ENCODE measurements at places on chromosomes 3 and 15.
A peak's percentile ranks its signal among the peaks of the same experiment; 100 is the strongest.

- no peak for DNase-seq
Observed at GRCh38 chr3:50586763-50587070, 17.4 kb downstream of the HEMK1 start.

- DNase-seq = no peak
Observed at GRCh38 chr3:53794597-53794996, 51.6 kb downstream of the CHDH start.

GRCh38 chr15:77901251-77901881, 176.1 kb downstream of the TBC1D2B start:
- no peak for DNase-seq

- no peak for DNase-seq
Observed at GRCh38 chr3:45426161-45426560, 37.8 kb downstream of the LARS2 start.

DNA sequence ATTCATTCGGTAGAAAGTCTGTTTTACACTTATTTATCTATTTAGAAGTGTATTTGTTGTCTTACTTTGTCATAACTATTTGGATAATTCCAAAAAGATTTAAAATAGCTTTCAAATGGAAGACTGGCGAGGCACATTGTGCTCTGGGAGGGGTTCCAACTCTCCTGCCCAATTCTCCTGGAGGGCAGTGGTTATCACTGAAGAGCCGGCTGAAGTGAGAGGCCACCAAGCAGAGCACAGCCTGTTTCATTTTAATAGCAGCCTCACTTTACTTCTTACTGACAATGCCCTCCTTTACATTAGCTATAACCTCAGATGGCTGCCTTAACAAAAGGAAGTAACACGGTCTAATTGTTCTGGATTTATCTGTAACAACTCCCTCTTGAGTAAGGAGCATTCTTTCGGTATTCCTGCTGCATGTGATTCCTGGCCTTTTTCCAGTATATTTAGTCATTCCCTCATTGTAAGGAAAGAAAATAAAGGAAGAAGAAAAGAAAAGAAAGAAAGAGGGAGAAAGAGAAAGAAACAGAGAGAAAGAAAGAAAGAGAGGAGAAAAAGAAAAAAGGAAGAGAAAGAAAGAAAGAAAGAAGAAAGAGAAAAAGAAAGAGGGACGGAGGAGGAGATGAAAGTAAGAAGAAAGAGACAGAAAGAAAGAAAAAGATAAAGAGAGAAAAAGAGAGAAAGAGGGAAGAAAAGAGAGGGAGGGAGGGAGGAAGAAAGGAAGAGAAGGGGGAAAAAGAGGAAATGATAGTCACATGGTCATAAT, 339.8 kb upstream of the WNT5A start:
- no peak for DNase-seq

DNA sequence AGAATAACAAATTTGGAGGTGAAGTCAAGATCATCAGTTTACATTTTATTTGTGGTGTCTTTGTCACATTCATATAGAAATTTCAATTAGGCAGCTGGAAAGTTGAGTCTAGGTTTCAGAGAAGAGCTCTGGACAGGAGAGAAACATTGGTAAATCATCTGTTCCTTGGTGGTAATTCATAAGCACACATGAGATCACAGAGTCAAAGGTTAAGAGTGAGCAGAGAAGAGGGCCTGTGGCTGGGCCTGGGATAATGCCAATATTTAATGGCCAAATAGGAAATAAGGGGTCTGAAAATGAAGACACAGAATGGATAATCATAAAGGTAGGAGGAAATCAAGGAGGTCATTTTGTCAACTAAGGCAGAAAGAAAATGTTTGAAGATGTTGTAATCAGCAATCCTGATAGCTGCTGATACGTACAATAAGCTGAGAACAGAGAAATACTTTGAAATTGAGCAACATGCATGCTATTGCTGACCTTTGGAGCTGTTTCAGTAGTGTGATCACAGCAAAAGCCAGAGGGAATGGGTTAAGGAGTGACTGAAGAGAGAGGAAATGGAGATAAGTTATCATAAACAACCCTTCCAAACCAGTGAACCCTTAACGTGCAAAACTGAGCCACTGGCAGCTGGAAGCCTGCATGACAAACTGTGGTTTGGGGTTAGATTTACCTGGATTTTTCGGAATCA, 692.8 kb downstream of the AGBL1 start:
- DNase-seq = no peak

- no peak for DNase-seq
Observed at GRCh38 chr15:54540721-54541120, 562.5 kb downstream of the UNC13C start.

GRCh38 chr3:111069974-111070771, 1.4 kb upstream of the NECTIN3 start:
- no peak for DNase-seq

- no peak for DNase-seq
Observed at GRCh38 chr3:190197346-190197763, 76.7 kb upstream of the P3H2 start.

DNA sequence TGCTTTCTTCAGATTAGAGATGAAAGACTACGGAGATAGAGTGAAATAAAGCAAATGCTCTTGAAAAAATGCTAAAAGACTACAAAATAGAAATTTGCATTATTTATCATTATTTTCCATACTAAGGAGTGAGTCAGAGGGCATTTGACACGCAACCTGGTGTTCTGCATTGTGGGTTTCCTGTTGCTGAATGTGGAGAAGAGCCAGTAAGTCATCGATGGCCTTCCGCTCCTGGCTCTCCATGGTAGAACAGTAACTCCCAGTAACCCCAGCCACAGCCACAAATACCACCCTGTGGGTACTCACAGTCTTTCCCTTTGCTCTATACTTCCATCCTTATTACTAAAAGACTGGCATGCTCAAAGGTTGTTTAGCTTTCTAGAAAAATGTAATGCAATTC, 61.5 kb downstream of the CGGBP1 start:
- peak; percentile 15 for DNase-seq

GRCh38 chr3:179949869-179950268, 86.9 kb downstream of the PEX5L start:
- DNase-seq = no peak

DNA sequence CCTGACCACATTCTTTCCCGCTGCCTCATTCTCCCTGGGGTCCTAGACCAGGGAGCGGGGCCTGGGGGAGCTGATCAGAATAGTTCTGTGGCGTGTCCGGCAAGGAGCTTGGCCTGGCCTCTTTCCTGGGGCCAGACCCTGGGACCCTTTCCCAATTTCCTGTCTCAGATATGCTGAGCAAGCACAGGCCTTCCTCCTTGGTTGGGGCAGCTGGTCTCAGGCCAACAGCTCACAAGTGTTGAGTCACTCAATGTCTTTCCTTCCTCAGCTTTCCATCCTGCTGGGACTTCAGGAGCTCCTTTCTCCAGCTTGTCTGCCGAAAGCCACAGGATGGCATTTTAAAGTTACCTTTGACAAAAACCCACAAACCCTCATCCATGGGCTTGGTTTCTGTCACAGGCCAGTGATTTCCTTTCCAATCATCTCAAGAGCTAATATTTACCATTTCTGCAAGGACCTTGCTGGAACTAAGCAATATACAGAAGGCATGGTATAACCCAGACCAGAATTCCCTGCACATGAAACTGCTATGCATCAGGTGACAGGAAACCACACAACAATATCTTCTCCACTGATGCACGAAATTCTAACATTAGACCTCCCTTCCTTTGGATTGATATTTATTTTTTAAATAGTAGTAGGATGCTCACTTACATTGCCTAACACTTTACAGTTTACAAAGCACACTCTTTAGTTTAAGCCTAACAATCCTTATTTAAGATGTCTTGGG, 19.5 kb upstream of the TIMP4 start:
- no peak for DNase-seq

DNA sequence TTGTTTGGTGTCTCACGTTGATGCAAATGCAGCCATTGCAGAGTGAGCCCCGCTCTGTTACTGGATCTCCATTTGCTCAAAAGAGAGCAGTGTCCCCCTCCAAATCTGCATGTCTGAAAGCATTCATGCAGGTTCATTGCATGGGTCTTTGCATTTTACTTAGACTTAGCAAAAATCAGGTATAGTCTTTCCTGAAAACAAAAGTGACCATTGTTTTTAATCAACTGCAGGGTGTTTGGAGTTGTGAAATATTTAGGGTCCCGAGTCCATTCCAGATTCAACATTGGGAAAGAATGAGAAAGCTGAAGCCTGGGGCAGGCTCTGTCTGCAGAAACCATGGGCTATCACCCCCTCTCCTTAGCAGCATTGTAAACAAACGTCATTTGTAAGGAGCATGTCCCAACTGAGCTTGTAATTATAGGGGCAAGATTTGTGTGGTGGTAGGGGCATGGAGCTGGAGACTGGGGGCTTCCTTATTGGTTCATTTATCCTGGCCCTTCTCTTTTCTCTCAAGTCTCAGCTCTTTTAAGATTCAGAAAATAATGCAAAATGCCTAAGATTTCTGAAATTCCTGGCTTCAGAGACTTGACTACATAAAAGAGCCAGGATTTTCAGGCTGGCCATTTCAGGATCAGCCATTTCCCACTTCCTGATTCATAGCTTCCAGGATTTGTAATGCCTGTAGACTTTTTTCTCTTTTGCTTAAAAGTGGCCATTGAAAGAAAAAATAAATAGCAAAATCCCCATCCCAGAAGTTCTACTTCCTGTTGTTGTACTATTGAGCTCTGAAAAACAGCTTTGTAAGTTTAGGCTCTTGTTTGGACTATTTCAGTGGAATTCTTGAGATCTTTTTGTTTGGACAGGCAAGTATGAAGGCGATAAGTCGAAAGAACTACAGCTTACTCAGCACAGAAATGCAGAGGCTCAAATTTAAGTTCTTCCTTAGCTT, 23.0 kb downstream of the IGF1R start:
- DNase-seq = no peak

GRCh38 chr3:28569357-28569756, 220.7 kb upstream of the AZI2 start:
- no peak for DNase-seq

DNA sequence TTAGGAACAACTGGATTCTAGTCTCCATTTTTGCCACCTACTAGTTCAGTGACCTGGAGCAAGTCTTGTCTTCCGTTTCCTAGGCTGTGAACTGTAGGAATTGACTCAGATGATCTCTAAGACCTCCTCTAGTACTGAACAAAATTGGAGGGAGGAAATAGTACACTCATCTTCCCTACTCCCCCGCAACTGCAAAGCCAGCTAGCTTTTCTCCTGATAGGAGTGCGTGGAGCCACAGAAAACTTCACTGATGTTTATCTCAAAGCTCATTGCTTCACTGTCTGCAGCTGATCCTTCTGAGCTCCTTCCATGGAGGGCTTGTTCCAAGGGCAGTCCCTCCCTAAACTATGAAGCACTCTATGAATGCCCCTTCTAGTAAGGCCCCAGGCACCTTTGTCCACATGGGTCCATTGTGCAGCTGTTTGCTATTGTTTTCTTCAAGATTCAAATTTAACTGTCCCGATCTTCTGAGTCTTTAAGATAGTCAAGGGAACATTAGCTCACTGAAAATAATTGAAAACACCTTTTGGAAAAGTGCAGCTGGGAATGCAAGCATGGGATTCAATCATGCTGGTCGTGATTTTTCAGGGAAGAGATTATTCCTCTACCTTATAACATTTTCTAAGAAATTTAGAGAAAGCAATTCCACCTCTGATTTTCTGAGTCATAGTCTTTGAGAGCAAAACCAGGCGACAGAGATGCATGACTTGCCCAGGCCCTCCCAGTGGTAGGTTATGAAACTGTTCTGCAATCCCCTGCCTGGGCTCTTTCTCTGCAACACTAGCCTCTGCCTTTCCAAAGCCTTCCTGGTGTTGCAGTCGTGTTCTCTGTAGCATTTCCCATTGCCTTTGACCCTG, 24.3 kb downstream of the FILIP1L start:
- DNase-seq = no peak

DNA sequence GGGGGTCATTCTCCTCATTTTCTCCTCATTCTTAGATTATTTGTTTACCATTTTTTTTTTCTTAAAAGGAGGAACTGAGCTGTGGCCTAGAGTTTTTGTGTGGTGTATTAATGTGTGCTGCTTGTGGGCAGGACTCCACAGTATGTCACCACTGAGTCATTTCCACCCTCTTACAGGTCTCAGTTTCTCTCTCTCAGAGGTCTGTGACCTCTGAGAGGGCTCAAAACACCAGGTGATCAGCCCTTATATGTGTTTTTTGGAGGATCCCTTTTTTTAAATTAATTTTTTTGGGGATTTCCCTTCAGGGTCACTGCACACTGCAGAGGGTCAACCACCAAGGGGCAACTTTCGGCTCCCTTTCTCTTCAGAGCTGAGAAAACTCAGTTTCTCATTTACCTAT, 166.4 kb downstream of the SUCNR1 start:
- no peak for DNase-seq

DNA sequence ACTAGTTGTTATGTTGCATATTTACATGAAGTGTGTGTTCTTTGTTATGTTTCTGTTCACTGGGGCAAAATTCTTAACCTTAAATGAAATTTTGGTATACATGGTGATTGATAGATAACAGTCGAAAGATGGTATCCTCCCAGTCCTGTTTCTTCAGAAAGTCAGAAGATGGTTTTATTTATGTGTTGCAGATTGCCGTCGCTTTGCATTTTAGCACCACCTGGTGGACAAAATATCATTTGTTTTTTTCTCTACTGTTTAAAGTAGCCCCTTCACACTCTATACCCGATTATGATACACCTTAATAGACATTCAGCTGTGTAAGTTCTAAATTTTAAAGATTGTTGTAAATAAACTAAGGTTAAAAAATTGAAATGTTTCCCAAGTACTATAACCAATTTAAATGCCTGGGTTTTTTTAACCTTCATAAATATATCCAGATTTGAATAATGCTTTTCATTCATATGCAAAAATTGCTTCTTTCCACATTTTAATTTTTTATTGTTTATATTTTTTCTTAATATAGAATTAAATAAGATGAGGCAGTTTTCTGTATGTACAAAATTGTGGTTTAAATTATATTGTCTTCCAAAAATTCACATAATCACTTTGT, 152.2 kb downstream of the ALCAM start:
- DNase-seq = no peak

- DNase-seq = no peak
Observed at GRCh38 chr15:24683736-24684135, 8.2 kb downstream of the NPAP1 start.

- no peak for DNase-seq
Observed at GRCh38 chr15:58931987-58932588, 1.4 kb downstream of the SLTM start.

- no peak for DNase-seq
Observed at GRCh38 chr3:61574854-61575253, 13.5 kb downstream of the PTPRG start.

DNA sequence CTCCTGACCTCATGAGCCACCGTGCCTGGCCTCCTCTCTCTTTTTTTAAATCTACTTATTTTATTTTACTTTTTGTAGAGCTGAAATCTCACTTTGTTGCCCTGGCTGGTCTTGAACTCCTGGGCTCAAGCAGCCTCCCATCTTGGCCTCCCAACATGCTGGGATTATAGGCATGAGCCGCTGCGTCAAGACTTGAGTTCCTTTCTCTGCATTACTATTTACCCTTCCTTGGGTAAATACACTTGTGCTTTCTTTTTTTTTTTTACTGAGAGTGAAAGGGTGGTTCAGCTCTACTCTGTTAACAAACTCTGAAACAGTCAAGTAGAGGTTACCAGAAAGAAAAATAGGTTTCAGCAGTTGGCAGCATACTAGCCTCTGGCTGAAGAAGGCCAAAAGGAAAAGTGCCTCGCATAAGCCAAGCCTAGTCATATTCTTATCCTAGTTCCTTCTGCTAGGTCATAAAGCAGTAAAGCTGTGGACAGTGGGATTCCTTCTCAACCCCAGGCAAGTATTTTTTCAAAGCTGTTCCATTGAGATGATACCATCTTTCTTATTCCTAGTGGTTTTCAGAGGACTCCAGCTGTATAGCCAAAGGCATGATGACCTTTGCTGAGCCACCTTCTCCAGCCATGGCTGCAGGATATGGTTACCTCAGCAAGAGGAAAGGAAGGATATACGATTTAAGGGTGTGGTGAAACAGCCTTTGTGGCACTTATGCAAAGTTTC, 135.1 kb downstream of the RBPMS2 start:
- DNase-seq = no peak

GRCh38 chr3:105867712-105868430, 941 bp downstream of the CBLB start:
- no peak for DNase-seq

Data from stimulated activated CD8-positive, alpha-beta memory T cell treated with anti-CD3 and anti-CD28 coated beads, Interleukin-15, amount 100 ng/mL, for 48 hours (primary cell).